ENCODE measurements at places on chromosomes 5 and 9.

DNA sequence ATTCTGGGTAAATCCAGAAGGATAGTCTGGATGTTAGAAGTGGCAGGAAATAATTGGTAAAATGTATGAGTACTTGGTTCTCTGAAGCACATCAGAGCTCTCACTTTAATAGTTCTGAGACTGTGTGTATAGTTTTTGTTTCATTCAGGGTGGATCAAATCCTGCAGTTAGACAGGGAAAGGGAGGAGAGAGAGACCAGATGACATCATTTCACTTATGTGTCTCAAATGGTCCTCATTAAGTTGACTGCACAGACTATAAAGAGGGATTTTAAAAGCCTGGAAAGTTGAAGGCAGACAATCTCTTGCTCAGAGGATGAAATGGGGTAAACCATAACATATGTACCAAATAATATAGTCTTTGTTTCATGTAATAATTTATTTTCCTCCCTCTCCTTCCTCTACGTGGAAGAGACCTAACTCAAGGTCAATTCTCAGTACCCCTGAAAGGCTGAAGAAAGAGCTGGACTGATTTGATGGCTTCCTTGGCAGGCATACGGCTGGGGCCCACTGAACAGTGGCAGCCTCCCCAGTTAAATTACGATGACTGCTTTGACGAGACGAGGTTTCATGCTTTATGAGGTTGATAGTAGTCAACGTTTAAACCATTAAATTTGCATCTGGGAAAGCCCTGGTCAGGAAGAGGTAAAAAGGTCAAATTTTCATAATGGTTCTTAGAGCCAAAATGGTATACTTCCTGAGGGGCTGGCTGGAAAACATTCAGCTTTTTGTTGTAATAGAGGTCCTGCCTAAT, 395.1 kb upstream of the RPS23 start:
- no peak for DNase-seq

DNA sequence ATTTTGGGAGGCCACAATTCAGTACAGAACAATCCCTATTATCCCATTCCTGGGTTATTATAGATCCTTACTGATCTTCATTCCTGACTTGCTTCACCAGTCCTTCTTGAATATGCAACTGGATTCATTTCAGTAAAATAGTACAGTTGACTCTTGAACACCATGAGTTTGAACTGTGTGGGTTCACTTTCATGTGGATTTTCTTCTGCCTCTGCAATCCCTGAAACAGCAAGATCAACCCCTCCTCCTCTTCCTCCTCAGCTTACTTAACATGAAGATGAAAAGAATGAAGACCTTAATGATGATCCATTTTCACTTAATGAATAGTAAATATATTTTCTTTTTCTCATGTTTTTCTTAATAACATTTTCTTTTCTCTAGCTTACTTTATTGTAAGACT, 8.3 kb upstream of the PDE8B start:
- DNase-seq = no peak

GRCh38 chr9:95736891-95737522, 138.5 kb upstream of the ERCC6L2 start:
- no peak for DNase-seq

GRCh38 chr9:2495221-2496005, 126.2 kb upstream of the VLDLR start:
- no peak for DNase-seq

All from HCT116 (cell line).